Activated T-cell treated with anti-CD3 and anti-CD28 coated beads for 24 hours (primary cell): ENCODE measurements at places on chromosomes 16 and 17.

DNA sequence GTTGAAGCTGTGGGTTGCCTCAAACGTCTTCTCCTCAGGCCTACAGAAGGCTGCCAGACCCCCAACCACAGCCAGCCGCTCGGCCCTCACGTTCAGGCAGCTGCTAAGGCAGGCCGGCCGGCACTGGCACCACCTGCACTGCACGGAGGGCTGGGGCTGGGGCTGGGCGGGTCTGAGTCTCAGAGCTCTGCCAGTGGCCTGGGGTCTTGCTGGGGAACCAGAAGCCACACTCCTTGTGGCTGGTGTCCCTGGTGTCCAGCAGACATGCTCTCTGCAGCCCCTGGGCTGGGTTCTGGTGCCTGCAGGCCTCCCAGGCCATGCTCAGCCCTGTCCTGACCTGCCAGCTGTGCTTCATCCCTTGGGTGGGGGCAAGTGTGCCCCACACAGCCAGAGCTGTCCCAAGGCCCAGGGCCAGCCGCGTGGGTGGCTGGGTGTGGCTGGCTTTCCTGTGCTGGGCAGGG lies 42.0 kb downstream of the BAHCC1 start:
- no peak for DNase-seq

DNA sequence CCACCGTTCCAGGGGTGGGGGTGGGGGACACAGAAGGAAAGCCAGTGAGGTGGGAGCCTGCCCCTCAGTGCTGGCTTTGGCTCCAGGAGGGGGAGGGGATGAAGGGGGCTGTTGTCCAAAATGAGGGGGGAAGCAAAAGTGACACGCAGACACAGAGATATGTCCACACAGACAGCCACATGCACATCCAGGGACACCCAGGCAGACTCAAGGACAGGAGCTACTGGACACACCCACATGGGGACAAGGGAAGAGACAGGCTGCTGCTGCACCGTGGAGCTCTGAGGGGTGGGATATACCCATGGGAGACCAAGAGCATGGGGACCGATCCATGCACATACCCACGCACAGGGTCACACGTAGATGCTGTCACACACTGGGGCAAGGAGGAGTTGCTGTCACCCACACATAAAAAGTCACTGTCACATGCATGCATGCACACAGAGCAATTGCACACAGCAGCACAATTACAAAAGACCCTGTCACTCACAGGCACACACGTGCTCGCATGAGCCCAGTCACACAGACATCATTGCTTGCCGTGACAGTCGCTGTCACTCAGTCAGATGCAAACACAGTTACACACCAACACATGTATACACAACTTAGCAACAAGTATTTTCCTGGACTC lies 1.3 kb downstream of the THRA start:
- no peak for DNase-seq

DNA sequence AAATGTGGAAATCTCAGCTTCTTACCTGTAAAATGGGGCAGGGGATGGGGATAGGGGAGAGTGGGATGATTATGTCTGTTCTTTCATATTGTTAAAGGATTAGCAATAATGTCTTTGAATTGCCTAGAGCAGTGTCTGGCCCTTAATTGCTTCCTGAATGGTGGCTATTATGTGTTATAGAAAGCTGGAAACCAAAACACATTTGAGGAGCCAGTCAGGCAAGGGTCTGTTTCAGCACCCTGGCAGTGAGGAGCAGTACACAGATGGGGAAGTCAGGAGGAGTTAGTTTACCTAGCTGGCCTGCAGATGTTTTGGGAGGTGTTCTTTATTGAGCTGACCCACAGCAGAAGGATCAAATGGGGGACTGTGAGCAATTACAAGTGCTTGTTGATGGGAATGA lies 63.0 kb downstream of the NUP93 start:
- no peak for DNase-seq

GRCh38 chr16:67719778-67720144 lies 645 bp upstream of the GFOD2 start:
- DNase-seq, result no peak

DNA sequence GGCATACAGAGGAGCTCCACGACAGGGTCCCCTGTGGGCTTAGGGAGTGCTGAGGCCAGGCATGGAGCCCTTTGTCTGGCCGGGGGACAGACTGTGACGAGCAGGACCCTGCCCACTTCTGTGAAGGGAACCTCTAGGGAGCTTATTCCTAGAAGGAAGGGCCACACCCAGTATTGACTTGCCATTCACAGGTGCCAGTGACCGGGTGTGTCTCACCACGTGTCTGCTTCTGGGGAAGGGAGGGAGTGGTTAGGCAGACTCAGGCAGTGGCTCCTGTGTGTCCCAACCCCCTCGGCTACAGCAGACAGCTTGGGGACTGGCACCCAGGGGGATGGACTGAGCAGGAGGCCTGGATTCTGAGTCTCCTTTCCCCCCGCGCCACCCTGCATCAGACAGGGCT lies 57.2 kb downstream of the SOCS1 start:
- no peak for DNase-seq

DNA sequence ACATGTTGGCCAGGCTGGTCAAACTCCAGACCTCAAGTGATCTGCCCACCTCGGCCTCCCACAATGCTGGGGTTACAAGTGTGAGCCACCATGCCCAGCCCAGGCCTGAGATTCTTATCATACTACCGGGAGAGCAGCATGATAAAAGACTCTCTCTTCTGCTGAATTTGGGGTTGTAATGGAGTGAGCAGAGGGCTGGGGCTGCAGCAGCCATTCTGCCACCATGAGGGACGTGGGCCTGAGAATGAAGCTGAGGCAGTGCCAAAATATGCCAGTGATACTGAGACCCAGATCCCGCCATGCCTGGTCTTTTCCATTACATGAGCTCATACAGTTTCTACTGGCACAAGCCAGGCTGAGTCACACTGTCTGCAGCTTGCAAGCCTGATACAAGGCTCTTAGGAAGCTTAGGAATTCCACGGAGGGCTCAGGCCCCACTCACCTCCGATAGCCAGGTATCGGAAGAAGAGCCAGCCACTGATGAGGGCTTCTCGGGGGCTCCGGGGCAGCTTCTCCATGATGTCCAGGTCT lies 19.6 kb upstream of the P2RX1 start:
- DNase-seq, result no peak

DNA sequence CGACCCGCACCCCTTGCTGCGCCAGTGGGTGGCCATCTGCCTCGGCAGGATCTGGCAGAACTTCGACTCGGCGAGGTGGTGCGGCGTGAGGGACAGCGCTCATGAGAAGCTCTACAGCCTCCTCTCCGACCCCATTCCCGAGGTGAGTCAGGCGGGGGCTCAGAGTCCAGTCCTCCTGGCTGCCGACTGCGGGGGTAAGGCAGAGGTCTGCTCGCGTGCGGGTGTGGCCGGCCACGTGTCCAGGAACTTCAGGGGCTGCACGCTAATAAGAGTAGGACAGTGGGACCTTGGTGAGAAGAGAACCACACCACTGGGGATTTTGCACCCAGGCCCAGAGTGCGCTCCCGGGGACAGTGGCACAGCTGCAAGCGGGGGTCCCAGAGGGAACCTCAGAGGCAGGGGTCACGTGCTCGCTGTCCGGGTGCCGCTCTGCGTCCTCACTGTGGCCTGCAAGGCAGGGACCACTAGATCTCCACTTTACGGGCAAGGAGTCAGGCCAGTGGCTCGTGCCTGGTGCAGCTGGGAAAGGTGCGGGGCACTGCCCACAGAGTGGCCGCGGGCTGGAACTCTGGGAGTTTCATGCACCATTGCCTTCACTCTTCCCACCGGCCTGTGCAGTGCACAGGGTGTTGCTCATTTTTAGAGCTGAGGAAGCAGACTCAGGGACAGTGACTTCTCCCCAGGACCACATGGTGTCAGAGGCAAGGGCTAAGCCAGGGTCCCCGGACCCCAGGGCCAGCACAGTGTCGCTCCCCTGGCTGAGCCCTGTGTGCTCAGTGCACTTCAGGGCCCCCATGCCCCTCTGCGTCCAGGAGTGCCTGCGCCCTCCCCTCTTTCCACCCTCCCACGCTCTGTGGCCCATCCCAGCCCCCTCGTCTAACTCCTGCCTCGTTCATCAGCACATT lies 107.6 kb upstream of the CHMP6 start:
- DNase-seq, result no peak

DNA sequence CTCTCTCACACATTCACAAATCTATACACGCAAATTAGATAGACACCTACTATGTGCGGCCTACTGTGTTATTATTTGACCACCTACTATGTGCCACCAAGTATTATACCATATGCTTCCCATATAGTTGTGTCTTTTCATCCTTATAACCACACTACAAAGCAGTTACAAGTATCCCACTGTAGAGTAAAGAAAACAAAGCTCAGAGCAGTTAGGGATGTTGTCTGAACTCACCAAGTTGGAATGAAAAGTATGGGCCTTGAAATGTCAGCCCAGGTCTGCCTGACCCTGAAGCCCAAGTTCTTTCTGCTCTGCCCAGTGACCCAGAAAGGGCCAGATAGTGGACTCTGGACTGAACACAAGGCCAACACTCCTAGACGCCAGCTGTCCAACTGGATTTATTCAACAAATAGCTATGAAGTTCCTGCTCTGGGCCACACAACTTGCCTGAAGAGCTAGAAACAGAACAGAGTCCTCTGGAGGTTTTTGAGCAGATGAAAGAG lies 8.5 kb downstream of the KRT37 start:
- no peak for DNase-seq
